ENCODE measurements at places on chromosomes 4 and X.

DNA sequence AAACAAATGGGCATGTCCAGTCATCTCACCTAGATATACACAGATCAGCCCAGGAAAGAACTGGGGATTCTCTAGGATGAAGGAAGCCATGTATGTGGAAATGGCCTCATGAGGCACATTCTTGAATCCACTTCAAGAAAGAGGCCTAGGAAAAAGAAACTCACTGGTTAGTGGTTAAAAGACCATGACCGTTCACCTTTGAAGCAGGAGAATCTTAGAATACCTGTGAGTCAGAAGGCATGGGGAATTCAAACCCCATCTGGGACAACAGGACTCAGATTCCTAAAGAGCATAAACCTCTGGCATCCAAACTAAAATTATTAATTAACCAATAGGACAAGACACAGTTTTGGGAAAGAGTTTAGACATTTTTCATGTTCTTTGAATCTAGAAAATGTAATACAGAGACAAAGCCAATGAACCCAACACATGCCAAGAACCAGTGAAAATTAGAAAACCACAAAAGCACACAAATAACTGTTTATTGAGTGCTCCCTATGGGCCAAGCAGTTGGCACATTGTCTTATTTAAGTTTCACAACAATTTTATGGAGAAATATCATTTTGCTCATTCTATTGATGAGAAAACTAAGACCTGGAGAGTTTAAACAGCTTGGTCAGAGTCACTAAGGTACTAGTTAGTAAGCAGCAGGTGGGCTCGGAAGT is 97.5 kb downstream of the NPNT start:
- DNase-seq: no peak

GRCh38 chrX:42466332-42467046 is 311.5 kb downstream of the PPP1R2C start:
- DNase-seq: no peak

- DNase-seq: peak; percentile 73
Measured at GRCh38 chr4:184534511-184535391, 60.4 kb upstream of the IRF2 start.

DNA sequence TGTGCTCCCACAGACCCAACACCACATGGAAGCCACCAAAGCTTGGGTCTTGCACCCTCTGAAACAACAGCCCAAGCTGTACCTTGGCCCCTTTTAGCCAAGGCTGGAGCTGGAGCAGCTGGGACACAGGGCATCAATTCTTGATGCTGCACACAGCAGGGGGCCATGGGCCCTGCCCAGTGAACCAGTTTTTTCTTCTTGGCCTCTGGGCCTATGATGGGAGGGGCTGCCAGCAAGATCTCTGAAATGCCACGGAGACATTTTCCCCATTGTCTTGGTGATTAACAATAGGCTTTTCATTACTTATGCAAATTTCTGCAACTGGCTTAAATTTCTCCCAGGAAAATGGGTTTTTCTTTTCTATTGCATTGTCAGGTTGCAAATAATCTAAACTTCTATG is 49.0 kb downstream of the SPANXA2 start:
- no peak for DNase-seq

DNA sequence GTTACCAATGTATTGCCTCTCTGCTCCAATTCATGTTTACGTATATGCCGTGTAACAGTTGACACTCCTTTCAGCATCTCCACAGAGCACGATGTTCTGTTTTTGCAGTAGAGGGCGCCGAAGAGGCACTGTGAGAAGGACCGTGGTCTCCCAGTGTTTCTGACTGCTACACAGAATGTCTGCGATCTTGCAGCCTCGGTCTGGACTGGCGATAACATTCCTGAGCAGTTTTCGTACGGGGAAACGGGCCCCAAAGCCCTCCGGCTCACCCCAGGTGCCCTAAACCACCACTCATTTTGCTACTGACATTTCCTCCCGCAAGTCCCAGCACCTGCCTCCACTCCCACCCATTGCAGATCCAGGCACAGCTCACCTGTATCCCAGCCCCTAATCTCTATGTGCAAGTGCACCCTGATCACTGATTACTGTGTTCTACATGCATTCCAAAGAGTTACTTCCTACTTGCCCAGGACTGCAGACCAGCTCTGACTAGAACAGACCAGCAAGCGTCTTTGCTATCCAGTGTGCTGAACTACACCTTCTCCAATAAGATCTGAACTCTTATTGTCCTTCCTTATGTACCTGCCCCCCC is 12.4 kb upstream of the NFXL1 start:
- DNase-seq: peak; percentile 65

GRCh38 chr4:147717878-147718277 is 14.0 kb upstream of the ARHGAP10 start:
- DNase-seq: no peak

DNA sequence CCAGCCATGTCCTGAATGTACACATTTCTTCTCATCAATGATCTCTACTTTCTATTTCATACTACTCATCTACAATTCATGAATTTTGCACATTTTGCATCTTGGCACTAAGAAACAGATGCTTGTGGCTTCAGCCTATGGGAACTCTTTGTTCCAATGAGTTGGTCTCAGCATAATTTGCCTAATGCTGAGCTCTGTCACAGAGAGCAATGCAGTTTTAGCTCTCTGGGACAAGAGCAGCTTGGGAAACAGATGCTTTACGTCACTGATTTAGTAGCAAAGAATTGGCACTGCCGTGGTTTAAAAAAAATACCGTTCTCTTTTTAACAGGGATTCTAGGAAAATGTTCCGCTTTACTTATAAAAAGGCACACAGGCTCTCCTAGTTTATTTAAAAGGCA is 162.4 kb downstream of the WDFY3 start:
- peak; percentile 37 for DNase-seq

GRCh38 chr4:10808591-10808990 is 124.0 kb upstream of the CLNK start:
- DNase-seq: no peak

DNA sequence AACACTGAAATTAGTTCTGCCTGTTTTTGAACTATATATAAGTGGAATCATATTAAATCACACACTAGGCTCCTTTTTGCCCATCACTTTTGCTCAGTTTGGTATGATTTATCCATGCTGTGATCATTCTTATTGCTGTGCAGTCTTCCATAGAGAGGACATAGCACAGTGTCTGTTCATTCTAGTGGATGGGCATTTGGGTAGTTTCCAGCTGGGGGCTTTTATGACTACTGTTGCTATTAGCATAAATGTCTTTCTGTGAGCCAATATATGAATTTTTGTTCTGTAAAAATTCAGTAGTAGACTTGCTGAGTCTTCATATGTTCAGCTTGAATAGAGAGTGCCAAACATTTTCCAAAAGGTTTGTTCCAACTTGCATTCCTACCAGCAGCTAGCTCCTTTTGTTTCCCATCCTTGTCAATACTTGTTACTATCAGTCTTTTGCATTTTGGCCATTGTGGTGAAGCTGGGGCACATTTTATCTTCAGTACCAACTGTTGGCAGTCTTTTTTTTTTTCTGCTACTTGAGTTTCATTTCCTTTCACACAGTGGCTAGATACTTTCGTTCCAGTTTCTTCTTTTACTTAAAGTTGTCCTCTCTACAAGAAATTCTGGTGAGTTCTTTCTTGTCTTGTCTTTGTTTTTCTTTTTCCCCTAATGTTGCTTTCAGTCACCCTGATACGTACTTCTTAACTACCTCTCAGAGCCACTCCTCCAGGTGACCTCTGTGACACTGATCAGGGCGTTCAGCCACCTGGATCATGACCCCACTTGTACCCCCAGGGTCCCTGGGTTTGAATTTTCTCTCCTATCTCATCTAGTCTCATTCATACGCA is 87.0 kb downstream of the ANXA3 start:
- DNase-seq: no peak

DNA sequence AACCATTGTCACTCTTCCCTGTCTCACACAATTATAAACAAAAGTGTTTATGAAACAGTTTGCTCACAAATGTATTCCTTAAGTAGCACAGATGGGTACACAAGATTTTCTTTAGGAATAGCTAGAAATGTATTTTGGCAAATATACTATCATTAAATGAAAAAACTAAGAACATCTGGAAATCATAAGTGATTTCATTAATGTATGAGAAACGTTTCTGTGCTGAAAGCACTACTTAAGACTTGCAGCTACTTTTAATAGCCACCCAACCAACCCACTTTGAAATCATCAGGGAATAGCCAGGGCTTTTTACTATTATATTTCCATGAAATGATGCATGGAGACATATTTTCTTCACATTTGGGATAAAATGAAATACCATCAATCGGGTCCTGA is 62.3 kb upstream of the NAP1L5 start:
- DNase-seq: no peak

DNA sequence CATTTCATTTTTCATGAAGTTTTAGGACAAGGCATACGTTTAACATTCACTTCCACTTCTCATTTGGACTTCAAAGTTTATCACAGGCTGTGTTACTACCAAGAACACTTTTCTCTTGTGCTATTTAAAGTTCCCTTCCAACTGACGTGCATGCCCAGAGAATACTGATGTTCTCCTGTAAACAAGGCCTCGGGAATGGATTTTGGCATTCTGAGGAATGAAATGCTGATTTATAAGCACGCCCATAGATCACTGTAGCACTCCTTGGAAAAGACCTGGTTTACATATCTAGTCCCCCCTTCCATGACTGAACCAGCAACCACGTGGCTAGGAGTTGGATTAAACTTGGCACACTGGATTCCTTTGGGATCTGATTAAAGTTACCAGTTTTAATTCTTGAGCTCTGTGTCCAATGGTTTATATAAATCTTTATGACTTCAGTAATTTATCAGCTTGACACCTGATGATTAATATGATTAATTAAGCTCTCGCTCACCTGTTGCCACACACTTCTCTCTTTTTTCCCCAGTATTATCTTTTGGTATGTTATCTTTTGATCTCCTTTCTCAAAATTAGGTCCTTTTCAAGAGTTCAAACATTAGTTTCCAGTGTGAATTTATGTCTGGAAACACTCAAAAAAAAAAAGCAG is 122.4 kb upstream of the HAND2 start:
- DNase-seq: no peak

DNA sequence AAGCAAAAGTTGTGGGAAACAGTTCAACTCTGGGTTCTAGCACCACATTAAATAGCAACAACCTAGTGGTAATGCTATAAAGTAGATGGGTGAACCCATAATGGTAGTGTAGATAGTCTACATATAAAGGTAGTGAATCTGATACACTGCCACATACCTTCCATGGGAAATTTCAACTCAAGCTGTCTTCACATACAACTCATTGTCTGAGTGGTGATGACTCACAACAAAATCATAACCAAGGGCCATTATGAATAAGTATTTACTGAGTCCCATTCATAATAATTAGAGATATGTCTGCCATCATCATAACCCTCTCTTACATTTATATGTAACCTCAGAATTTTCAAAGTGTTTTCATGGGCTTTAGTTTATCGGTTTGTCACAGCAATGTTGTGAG is 34.8 kb downstream of the EGF start:
- DNase-seq: no peak

- peak; percentile 12 for DNase-seq
Measured at GRCh38 chr4:145614233-145614610, 5.0 kb upstream of the MMAA start.

- DNase-seq: no peak
Measured at GRCh38 chr4:142940425-142941330, 94.6 kb upstream of the INPP4B start.

GRCh38 chrX:109841257-109841656 is 108.2 kb upstream of the ACSL4 start:
- no peak for DNase-seq

DNA sequence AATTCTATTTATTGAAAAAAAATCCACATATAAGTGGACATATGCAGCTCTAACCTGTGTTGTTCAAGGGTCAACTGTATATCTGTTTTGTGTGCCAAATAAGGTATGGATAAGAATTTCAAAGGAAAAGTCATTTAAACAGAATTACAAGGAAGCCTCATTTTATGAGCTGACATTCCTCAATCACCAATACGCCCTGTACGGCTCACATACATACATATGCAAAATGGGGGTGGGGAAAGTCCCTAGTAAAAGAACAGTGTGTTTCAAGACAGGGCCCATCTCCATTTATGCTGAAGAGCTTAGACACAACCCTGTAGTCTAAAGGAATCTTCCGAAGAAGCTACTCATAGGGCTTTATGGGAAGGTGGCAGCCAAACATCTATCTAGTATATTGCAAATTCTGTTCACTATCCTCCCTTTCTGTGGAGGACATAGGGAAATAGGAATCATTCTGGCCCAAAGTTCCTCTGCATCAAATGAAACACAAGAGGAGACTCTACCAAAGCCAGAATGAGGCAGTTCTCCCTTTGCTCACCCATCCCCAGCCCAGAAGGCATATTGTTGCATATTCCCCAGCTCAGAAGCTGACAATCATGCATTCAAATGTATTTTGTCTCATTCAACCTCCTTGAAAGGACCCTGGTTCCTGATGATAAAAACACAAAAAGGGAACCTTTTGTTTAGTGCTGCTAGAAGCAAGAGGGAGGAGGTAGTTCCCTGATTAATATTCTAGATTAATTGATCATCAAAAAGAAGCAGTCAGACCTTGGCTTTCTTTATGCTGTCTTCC is 13.7 kb upstream of the ZBTB33 start:
- DNase-seq: no peak

GRCh38 chr4:73727685-73728084 is 12.7 kb upstream of the CXCL8 start:
- DNase-seq: no peak

DNA sequence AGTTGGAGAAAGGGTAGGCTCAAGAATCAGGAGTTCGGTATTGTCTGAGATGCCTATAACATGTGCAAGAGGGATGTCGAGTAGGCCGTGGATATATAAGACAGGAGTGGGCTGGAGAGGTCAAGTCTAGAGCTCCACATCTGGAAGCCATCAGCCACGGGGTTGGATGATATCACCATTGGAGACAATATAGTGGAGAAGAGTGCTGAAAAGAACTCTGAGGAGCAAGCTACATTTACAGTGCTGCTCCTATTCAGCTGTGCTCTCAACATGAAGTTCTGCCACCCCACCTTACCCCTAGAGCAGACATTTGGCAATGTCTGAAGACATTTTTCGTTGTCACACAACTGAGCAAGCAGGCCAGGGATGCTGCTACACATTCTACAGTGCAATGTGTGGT is 20.9 kb upstream of the PLAC1 start:
- peak; percentile 28 for DNase-seq

DNA sequence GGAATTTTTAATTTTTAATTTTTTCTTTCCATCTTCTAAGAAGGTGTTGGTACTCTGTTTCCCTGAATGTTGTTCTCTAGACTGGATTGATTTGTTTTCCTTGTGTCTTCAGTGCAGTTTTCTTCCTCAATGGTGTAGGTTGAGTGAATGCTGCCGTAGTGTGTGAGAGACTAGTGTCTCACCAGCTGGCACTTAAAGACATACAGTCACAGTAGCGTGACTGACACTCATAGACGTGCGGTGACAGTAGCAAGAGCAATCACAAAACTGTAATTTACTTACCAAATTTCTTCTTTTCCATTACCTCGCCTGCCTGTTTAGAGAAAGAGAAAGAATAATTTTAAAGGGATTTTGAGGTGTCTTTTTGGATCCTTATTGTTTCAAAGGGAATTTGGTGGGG is 21.4 kb upstream of the PGM2 start:
- DNase-seq: no peak

- DNase-seq: no peak
Measured at GRCh38 chrX:142068365-142068764, 136.7 kb downstream of the MAGEC2 start.
